D721Med (cell line): ENCODE measurements at places on chromosomes 3 and 15.

- no peak for DNase-seq
Measured at GRCh38 chr3:186098740-186099139, 10.1 kb downstream of the ETV5 start.

DNA sequence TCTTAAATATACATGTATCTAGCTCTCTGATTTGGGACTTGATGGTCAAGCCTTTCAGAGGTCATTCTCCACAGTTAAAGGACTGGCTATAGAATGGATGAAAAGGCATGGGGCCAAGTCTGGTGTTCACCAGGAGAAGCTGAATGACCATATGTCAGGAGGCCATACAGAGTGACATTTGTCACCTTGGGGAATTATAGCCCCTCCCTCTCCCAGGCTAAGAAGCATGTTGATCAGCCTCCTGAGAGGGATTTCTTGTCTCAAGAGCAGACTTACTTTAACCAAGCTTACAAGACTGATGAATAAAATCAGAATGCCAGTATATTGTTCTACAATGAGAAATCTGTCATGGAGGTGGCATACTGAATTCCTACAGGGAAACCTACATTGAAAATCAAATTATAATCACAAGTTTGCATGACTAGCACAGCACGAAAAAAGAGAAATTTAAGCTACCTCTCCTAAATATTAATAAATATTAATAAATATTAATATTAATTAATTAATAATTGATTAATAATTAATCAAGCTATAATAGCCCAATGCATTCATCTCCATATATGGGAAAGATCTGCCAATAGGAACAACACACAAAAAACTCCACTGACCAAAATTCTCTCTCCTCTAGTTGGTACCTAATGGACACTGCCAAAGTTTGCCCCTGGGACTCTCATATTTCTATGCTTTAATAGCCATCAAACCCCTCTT is 47.3 kb downstream of the ATP8B4 start:
- DNase-seq: peak; percentile 29

DNA sequence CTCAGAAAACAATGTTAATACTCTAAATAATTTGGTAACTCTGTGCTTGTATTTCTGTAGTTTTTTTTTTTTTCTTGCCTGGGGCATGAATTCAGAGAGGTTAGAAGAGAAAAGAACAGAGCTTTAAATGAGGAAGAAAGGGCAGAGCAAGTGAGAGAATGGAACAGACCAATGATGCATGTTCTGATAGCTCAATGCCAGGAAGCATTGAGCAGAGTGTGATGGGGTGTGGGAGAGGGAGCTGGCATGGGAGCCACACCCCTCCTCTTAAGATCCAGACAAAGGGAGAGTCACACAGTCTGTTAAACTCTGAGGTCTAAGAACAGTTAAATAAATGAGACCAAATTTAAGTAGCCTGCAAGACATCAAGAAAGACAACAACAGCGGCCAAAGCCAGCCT is 538.6 kb downstream of the TUSC7 start:
- DNase-seq: no peak

DNA sequence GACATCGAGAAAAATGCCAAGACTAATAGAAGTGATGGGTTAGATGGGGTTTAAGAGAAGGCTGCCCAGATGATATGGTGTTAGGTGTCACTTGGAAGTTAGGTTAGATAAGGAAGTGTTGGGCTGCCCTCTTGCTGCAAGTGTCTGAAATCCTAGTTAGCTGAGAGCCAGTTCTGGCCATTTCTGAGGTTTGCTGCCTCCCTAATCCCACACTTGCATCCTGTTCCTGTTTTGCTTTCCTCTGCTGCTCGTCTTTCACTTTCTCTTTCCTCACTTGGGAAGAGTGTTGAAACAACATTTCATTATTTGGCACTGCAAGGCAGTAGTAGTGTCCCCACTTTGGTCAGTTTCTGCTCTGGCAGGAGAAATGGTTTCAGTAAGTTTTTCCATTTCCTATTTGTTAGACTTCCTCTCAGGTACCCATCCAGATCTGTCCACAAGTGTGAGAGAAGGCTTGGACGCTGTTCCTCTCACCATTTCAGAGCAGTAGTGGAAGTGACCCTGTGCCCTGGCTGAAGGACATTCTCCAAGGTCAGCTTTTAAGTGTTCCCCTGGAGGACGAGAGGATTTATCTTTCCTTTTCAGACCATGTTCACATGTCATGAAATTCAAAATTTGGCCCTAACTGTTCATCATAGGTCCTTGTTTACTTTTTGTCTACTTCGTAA is 93.3 kb downstream of the ADAMTSL3 start:
- no peak for DNase-seq

- DNase-seq: no peak
Measured at GRCh38 chr3:195886181-195887141, 21.9 kb downstream of the TNK2 start.

DNA sequence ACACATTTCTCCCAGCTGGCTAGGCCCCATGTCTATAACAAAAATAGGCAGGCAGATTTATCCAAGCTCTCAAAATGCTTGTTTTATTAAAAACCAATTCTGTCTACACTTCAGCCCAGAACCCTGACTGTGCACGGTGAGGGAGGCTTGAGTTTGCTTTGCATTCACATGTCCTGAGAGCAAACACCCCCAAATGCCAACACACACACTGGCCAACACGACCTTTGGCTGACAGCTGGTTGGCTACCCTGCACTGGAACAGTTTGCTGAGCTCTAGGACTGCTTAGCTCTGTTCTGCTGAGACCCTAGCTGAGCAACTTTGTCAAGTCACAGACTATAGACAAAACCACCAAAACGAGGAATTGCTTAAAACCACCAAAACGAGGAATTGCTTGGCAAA is 3.6 kb downstream of the STIMATE start:
- no peak for DNase-seq

DNA sequence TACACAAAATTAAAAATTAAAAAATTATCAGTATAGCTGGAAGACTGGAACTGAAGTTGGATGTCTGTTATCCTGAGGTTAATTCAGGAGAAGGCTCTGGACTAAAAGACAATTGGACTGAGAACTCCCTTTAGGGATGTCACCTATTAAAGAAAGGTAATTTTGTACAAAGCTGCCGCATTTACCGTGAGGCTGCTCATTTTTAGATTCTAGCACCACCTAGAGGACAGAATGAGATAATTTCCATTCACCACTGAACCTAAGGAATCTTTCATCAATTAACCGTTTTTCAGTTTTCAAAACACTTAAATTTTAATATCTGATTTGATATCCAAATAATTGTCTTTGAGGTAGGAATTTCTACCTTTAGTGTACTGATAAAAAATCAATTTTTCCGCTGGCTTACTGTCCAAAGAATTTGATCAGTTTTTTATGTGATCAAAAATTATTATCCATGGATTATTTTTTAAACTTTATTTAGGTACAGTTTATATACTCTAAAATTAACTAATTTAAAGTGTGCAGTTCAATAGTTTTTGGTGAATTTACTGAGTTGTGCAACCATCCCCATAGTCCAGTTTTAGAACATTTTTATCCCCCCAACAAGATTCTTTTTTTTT is 106.7 kb upstream of the TNIK start:
- DNase-seq: peak; percentile 21

DNA sequence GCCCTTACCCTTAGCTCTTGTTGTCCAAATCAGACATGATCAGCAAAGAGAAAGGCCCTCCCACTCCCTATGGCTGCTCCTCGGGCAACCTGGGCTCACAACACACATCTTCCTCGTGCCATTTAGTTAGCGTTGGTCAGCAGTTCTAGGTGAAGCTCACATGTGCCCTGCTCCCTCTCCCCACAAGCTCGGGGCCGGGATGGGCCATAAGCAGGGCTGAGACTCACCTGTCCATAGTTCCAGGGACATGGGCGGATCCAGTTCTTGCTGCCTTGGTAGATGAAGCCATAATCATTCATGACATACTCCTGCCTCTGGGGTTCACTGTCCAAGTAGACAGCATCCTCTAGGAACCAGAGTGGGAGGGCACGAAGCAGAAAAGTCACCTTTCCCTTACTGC is 10.4 kb downstream of the TGM5 start:
- no peak for DNase-seq

DNA sequence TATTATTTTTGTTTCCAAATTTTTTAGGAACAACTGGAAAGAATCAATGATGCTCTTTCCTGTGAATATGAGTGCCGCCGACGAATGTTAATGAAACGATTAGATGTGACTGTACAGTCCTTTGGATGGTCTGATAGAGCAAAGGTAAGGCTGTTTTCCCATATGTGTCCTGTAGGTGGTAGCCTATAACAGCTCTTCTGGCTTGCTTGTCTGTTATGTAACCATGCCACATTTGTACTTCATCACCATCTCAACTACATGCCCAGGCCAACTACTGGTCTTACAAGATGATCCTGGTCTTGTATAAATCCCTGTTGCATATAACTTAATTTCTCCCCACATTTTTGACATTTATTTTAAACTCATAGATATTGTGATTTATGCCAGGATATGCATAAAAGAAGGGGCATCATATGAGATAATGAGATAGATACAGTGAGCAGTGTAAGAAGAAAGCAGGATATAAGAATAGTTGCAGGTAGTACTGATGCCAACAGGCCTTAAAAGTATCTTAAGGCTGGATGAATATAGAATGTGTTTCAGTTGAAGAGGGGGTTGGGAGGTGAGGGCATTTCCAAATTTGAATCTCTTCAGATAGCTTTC is 20.3 kb downstream of the FAM98B start:
- DNase-seq: no peak

- no peak for DNase-seq
Measured at GRCh38 chr15:27278761-27279160, 307.8 kb downstream of the GABRG3 start.

DNA sequence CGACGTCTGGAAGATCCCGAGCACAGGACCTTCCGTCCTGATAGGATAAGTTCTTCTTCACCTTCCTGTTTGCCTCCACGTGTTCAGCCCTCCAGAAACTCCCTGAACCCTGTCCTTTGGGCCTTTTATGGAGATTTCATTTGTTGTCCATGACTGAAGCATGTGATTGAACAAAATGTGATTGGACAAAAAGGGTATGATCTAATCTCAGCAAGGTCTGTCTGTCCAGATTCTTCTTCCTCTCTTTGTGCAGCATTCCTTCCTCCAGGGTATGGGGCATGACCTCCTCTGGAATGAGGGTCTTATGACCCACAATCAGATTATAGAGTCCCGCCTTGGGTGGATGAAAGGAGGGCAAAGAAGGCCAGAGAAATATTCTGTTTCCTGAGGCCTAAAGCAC is at the start of gene CYP19A1:
Gene CYP19A1 (minus strand): TSS at position 101 of the 400 bp plus-strand sequence. CDS start 95,684 bp downstream, outside the sequence.
- DNase-seq: no peak

GRCh38 chr3:127697551-127698240 is 24.9 kb downstream of the ABTB1 start:
- DNase-seq: no peak
